ENCODE measurements at places on chromosomes 2 and 18.

- no peaks in the 10 kb centered on the region for H3K27me3 ChIP-seq
- H3K4me1 ChIP-seq: no peaks in the 10 kb centered on the region
- no peaks in the 10 kb centered on the region for H3K36me3 ChIP-seq
- no peak overlapping the region for H3K4me3 ChIP-seq
- no peak overlapping the region for H3K27ac ChIP-seq
Observed at GRCh38 chr2:158498043-158498748, 41.4 kb downstream of the PKP4 start.

GRCh38 chr2:3633982-3634595, 23.9 kb upstream of the ALLC start:
- no peak overlapping the region for H3K27ac ChIP-seq
- H3K4me1 ChIP-seq: no peaks in the 10 kb centered on the region
- H3K27me3 ChIP-seq: no peaks in the 10 kb centered on the region
- no peak for DNase-seq

DNA sequence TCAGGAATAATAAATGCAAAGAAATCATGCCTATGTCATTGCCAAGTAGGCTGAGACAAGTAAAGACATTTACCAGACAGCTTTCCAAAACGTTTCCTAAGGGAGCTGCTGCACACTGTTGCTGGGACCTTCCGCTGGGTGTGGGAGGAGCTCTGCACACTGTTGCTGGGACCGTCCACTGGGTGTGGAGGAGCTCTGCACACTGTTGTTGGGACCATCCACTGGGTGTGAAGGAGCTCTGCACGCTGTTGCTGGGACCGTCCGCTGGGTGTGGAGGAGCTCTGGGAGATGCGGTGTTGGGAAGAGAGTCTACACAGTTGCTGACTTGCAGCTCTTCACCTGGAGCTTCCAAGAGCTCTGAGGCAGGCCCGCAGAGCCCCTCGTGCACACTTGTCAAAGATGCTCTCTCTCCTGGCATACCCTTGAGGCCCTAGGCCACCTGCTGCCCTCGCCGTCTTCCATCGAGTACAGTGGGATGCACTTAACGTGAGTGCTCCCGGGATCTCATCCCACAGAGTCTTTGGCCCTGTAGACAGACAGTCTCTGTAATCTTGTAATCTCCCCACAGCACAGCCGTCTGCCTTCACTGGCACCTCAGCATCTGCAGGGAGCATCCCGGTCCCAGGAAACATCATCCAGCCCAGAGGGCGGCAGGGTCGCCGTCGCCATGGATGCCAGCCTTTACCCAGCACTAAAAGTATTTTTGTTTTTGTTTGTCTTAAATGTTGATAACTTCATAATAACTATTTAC, 51.4 kb downstream of the TRAPPC12 start:
- H3K36me3 ChIP-seq: peaks cover 51% of the 10 kb centered on the region
- H3K27ac ChIP-seq: no peak overlapping the region
- H3K4me3 ChIP-seq: no peak overlapping the region
- H3K27me3 ChIP-seq: no peaks in the 10 kb centered on the region

DNA sequence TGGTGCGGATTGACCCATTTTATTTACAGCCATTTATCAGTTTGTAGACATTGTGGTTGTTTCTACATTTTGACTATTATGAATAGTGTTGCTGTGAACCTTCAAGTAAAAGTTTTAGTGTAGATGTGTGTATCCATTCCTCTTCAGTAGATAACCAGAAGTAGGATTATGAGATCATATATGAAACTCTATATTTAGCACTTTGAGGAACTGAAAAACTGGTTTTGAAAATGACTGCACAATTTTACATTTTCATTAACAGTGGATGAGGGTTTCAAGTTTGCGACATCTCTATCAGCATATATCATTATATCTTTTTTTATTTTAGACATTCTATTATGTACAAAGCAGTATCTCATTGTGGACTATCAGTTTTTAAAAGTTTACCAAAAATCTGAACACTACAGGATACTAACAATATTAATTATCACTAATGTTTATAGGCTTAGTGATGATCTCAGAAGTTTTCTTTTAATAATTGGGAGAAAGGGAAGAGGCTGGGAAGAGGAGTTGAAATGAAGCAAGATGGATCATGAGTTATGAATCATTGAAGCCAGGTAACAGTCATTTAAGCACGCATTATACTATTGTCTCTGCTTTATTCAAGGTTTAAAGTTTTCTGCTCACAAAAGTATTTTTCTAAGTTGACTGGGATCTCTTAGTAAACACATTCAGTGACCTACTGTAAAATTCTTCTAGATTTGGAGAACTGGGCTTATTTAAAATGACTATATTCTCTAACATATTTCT, 329.0 kb upstream of the LRATD1 start:
- no peak overlapping the region for H3K27ac ChIP-seq
- H3K4me3 ChIP-seq: no peak overlapping the region
- no peaks in the 10 kb centered on the region for H3K27me3 ChIP-seq
- no peaks in the 10 kb centered on the region for H3K36me3 ChIP-seq
- H3K4me1 ChIP-seq: no peaks in the 10 kb centered on the region

DNA sequence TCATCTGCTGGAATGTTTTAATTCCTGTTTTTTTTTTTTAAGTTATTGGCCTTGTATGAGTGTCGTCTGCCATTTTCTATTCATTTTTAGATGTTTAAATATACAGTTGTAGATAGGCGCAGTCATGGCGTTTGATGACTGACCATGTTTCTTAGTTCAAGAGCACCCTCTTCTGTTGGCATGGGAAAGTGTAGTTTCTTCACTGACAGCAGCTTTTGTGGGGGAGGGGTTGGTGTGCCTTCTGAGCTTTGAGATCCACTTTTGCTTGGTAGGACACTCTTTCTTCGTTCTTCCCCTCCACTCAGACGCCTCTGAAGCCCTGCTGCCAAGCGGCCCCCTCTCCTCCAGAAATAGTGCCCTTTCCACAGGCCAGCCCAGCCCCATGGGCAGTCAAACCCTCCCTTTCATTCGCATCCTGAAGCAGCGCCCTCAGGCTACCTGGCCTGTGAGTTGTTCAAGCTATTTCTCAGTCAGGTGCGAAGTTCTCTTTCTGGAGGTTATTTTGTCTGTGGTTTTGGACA, 492.0 kb downstream of the TNS1 start:
- H3K36me3 ChIP-seq: no peaks in the 10 kb centered on the region
- DNase-seq: no peak
- no peaks in the 10 kb centered on the region for H3K4me1 ChIP-seq
- H3K4me3 ChIP-seq: no peak overlapping the region
- no peaks in the 10 kb centered on the region for H3K27me3 ChIP-seq

DNA sequence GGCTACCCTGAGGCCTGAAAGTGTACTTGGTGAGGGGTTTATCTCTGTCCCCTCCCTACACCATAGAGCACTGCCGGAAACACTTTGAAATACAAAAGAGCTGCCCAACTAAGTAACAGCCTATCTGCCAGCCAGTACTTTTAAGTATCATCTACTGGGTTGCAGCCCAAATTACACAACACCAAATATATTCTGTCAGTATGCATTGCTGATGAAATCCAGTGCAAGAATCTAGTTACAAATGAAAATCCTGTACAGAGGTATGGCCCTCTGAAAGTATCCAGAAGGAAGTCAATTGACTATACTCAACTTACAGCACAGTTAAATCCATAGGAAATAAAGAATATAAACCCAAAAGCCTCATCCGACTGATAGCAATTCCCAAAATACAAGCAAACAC, 280.8 kb downstream of the CCDC85A start:
- no peaks in the 10 kb centered on the region for H3K36me3 ChIP-seq
- H3K27me3 ChIP-seq: no peaks in the 10 kb centered on the region
- H3K4me1 ChIP-seq: no peaks in the 10 kb centered on the region
- H3K4me3 ChIP-seq: no peak overlapping the region
- DNase-seq: no peak

- H3K4me3 ChIP-seq: no peak overlapping the region
- H3K27me3 ChIP-seq: peaks cover 3% of the 10 kb centered on the region
- DNase-seq: no peak
Observed at GRCh38 chr2:44881856-44882255, 59.6 kb upstream of the SIX3 start.

DNA sequence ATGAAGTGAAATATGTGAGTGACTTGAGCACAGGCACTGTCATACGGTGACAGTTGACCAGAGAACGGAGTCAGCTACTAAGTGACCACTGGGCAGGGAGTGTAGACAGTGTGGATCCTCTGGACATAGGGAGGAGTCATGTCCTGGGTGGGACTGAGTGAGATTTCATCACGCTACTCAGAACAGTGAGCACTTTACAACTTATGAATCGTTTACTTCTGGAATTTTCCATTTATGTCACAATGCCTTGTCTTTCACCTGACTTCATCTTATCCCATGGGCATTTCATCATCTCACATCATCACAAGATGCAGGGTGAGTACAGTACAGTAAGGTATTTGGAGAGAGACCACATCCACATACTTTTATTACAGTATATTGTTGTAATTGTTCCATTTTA, 29.0 kb downstream of the PTPRM start:
- no peaks in the 10 kb centered on the region for H3K4me1 ChIP-seq
- no peaks in the 10 kb centered on the region for H3K27me3 ChIP-seq
- no peak overlapping the region for H3K4me3 ChIP-seq

DNA sequence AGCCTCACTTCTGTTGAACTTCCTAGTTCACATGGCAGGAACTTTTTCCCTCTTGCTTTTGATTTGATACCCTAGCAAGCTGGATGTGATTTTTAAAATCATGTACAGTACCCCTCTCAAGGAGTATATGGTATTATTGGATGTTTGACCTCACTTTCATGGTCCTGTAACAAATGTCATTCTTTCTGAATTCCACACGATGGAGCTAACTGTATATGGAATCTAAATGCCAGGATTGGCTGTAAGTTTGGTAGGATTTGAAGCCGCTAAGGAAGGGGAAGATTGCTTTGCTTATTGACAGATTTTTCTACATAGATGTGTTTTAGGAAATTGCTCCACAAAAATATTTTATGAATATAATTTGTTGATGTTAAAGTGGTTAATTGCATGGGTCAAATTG, 18.3 kb downstream of the MAIP1 start:
- DNase-seq: no peak
- no peaks in the 10 kb centered on the region for H3K4me1 ChIP-seq
- peaks cover 3% of the 10 kb centered on the region for H3K36me3 ChIP-seq
- H3K4me3 ChIP-seq: no peak overlapping the region
- no peak overlapping the region for H3K27ac ChIP-seq

GRCh38 chr2:222798528-222798927, 62.3 kb upstream of the ACSL3 start:
- H3K4me3 ChIP-seq: no peak overlapping the region
- no peaks in the 10 kb centered on the region for H3K36me3 ChIP-seq
- no peak overlapping the region for H3K27ac ChIP-seq
- H3K4me1 ChIP-seq: no peaks in the 10 kb centered on the region

GRCh38 chr18:9874728-9875127, 11.0 kb upstream of the TXNDC2 start:
- no peak for DNase-seq
- H3K4me1 ChIP-seq: no peaks in the 10 kb centered on the region
- H3K4me3 ChIP-seq: no peak overlapping the region

DNA sequence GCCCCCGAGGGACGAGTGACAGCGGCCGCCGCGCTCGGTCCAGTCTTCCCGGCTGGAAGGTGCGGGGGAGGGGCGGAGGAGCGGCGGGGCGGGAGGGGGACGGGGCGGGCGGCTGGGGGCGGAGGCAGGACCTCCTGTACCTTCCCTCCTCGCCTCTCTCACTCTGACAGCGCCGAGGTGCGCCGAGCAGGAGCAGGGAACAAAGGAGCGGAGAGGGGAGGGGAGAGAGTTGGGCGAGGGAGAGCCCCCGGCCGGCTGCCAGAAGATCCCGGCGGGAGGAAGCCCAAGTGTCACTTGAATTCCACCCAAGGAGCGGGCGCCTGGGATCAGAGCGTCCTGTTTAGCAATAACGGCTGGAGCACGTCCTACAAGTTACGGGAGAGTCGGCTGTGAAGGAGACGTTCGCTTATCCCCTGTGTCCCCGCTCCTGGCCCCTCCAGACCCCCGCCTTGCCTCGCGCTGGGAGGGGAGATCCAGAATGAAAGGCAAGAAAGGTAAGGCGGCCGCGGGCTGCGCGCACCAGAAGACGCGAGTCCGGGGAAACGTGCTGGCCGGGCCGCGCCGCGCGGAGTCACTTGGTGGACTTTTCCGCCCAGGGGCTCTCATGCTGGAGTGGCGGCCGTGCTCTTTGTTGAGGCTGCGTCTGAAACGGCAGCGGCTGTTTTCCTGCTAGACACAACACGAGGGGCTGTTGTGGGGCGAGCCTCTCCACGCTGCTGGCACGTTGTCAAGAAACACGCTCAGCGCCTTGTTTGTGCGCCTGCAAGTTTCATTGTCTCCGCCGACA, at the start of gene TGIF1:
TGIF1 (plus strand) TSS at position 161 of the 787 bp plus-strand sequence; CDS start at position 479, 318 bp downstream.
- H3K4me1 ChIP-seq: peaks cover 34% of the 10 kb centered on the region
- H3K27ac ChIP-seq: peak within 1 kb of the TSS; percentile 99
- H3K27me3 ChIP-seq: no peaks in the 10 kb centered on the region
- no peaks in the 10 kb centered on the region for H3K36me3 ChIP-seq

Measured in effector memory CD4-positive, alpha-beta T cell (primary cell).